Muscle of leg (tissue), 16 donors: ENCODE measurements at places on chromosomes 4 and X. TPM values are rescaled to one million over a fixed set of nuclear protein-coding genes. Genes with fewer than 3 reads are reported as not detected.
A peak's percentile ranks its signal among the peaks of the same experiment; 100 is the strongest.

GRCh38 chr4:121408-122084 lies 2.8 kb upstream of the ZNF718 start:
- no peak overlapping the region for H3K4me3 ChIP-seq
- no peak for DNase-seq
- no peak overlapping the region for H3K27ac ChIP-seq
- H3K4me1 ChIP-seq: peaks cover 7% of the 10 kb centered on the region
- peaks cover 3% of the 10 kb centered on the region for H3K27me3 ChIP-seq

GRCh38 chr4:186204686-186205085 lies 13.3 kb downstream of the CYP4V2 start:
- H3K4me1 ChIP-seq: peaks cover 4% of the 10 kb centered on the region
- no peak for DNase-seq
- peak overlapping the region; percentile 85 for H3K27ac ChIP-seq
- H3K36me3 ChIP-seq: peaks cover 6% of the 10 kb centered on the region

DNA sequence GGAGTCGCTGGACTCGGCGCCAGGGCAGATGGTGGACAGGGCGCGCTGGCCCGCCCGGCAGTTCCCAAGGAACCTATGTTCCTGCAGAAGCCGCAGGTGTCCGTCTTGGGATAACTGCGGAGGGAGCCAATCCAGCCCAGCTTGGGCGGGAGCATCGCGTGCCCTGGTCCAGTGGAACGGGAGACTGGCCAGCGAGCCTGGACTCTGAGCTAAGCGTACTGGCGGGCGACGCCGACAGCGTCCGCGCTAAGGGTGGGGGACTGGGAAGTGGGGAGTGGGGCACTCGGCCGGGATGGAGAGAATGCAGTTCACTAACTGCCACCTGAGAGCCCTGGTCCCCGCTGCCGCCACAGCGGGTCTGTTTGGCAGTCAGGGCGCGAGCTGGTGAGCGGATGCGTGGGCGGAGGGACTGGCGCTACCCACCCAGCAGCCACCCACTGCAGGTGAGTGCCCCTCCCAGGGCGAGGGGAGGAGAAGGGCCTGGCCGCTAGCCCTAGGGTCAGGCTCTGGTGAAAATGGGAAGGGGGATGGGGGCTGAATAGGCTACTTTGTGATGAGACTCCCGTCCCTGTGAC lies 1.3 kb upstream of the MAMLD1 start:
- H3K36me3 ChIP-seq: no peaks in the 10 kb centered on the region
- H3K27ac ChIP-seq: peak overlapping the region; percentile 87
- DNase-seq: peak; percentile 23

- peaks cover 13% of the 10 kb centered on the region for H3K36me3 ChIP-seq
- peak; percentile 23 for DNase-seq
- H3K27me3 ChIP-seq: no peaks in the 10 kb centered on the region
- no peak overlapping the region for H3K27ac ChIP-seq
- no peaks in the 10 kb centered on the region for H3K4me1 ChIP-seq
- no peak overlapping the region for H3K4me3 ChIP-seq
Observed at GRCh38 chr4:124694946-124695598, 17.5 kb downstream of the ANKRD50 start.

GRCh38 chr4:4384837-4385236 lies 2.1 kb upstream of the NSG1 start:
- no peak overlapping the region for H3K4me3 ChIP-seq
- peaks cover 78% of the 10 kb centered on the region for H3K27me3 ChIP-seq
- DNase-seq: no peak
- peaks cover 21% of the 10 kb centered on the region for H3K4me1 ChIP-seq

DNA sequence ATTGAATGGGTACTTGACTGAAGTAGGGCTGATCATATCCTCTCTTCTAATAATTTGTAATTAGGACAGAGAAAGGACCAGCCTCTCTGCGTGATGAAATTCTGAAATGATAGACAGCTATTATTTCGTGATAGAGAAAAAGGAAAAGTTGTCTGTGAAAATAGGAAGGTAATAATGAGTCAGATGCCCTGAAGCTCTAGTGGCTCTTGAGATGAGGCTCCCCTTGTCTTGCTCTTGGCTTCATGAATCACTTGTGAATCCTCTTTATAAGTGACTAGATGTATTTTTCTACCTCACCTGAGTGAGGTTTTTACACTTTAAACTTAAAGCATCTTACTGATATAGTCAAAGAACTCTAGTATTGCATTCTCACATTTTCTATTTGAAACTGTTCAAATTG lies 888.9 kb downstream of the PCDH18 start:
- DNase-seq: no peak
- no peaks in the 10 kb centered on the region for H3K27me3 ChIP-seq
- H3K4me3 ChIP-seq: no peak overlapping the region
- no peak overlapping the region for H3K27ac ChIP-seq
- no peaks in the 10 kb centered on the region for H3K36me3 ChIP-seq
- H3K4me1 ChIP-seq: no peaks in the 10 kb centered on the region

GRCh38 chr4:25157081-25157480 lies 3.2 kb downstream of the SEPSECS start:
- H3K4me1 ChIP-seq: peaks cover 4% of the 10 kb centered on the region
- peaks cover 3% of the 10 kb centered on the region for H3K36me3 ChIP-seq
- no peak overlapping the region for H3K27ac ChIP-seq
- DNase-seq: no peak

GRCh38 chr4:77235289-77235854 lies 78.4 kb downstream of the CCNG2 start:
- peaks cover 6% of the 10 kb centered on the region for H3K27me3 ChIP-seq
- H3K36me3 ChIP-seq: no peaks in the 10 kb centered on the region
- no peak overlapping the region for H3K27ac ChIP-seq
- no peak overlapping the region for H3K4me3 ChIP-seq
- H3K4me1 ChIP-seq: no peaks in the 10 kb centered on the region

GRCh38 chr4:93263166-93263565 lies 565.4 kb upstream of the ATOH1 start:
- no peak overlapping the region for H3K4me3 ChIP-seq
- H3K27me3 ChIP-seq: no peaks in the 10 kb centered on the region
- H3K36me3 ChIP-seq: no peaks in the 10 kb centered on the region
- no peak overlapping the region for H3K27ac ChIP-seq

DNA sequence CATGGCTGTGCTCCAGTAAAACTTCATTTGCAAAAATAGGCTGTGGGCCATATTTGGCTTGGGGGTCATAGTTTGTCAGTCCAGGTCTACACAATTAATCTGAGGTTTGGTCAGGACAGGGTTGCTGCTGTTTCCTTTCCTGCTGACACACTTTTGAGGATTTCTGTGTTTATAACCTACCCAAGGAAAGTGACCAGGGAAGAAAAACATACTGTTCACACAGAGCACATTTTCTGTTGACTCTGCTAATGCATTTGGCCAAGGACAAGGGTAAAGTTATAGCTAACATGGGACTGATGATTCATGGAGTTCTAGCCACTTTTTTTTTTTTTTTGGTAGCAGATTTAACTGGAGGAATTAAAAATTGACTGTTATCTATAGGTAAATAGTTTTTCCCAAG lies 43.9 kb upstream of the GEMIN8 start:
- H3K4me1 ChIP-seq: no peaks in the 10 kb centered on the region
- no peaks in the 10 kb centered on the region for H3K36me3 ChIP-seq
- peaks cover 5% of the 10 kb centered on the region for H3K27me3 ChIP-seq
- H3K4me3 ChIP-seq: no peak overlapping the region

The BEND2 gene
- not detected for total RNA-seq

The USP17L22 gene
- total RNA-seq: not detected

The SPANXC gene
- not detected for total RNA-seq
